ENCODE measurements at places on chromosomes 12 and 14. TPM values are rescaled to one million over a fixed set of nuclear protein-coding genes. Genes with fewer than 3 reads are reported as not detected.

Gene KLHL42
- total RNA-seq, result 16.7 TPM

Gene KCNC2
- total RNA-seq, result not detected

DNA sequence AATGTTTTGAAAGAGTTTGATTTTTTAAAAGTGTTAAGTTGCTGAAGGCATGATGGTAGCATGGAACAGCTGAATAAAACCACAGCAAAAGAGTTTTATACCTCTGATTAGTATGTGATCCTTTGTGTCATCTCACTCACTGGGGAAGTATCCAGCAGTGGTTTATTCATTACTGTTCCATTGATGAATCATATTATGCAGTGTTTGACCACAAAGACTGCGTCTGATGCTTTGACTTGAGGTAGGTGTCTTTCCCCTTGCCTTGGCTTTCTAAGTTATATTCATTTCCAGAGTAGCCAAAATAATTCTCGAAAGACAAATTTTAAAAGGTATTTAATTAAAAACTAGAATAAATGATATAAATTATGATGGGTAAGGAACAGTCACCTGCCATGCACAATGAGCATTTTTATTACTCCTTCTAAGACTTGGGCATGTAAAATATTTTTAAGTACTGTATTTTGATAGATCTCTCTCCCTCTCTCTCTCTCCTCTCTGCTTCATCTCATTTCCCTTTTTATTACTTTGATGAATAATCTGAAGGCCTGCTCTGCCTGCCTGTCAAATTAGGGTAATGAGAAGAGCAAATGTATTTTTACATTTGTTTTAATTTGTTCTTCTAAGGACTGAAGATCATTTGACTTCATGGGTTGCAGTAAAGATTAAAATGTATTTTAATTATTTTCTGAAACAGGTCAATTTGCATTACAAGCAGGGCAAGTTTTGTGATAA, 164.9 kb downstream of the NAV3 start:
- no peak for DNase-seq

GRCh38 chr14:34433957-34434356, 28.1 kb downstream of the SPTSSA start:
- DNase-seq, result no peak

- DNase-seq, result no peak
These were observed 76.6 kb downstream of the PTPRB start for GRCh38 chr12:70560671-70561070.

- no peak for DNase-seq
These were observed 21.4 kb downstream of the TMEM116 start for GRCh38 chr12:111991535-111991934.
